Activated CD8-positive, alpha-beta memory T cell treated with anti-CD3 and anti-CD28 coated beads for 48 hours (primary cell): ENCODE measurements at places on chromosomes 11 and 22.

DNA sequence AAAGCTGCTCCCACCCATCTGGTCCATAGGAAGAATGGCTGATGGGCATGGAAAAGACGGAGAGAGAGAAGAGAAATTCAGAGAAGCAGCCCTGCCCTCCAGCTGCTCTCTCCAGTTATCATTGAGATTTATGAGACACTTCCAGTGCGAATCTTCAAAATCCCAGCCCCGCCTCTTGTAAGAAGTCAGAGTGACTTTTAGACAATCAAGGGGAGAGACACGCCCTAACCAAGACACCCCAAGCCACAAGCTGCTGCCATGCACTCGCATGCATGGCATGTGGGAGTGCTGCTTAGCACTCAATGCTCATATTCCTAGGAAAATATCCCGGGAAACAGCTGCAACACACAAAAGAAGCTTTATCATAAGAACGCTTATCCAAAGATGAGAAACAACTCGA, 110.6 kb upstream of the BID start:
- DNase-seq, result no peak

DNA sequence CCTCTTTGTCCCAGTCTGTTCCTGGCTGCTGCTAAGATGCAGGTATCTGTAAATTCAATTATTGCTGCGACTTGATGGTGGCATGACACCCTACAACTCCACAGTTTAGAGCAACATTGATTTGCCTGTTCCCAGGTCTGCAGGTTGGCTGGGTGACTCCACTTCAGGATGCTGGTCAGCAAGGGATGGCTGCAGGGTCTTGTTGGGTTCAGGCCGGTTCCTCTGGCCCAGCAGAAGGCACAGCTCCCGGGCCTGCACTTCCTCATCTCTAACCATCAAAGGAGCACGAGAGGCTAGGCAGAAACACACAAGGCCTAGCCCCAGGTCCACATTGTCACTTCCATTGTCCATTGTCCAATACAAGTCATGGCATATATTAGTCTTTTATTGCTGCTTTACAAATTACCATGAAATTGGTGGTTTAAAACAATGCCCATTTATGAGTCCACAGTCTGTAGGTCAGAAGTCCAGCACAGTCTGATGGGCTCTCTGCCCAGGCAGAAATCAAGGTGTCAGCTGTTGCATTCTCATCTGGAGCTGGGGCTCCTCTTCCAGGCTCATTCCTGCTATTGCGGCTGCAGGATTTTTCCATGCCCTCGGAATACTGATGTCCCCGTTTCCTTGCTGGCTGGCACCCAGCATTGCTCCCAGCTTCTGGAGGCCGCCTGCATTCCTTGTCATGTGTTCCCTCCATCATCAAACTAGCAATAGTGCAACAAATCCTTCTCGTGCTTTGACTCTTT, 96.6 kb upstream of the LMO1 start:
- no peak for DNase-seq

GRCh38 chr11:46345881-46346484, 1.3 kb upstream of the DGKZ start:
- no peak for DNase-seq

- DNase-seq, result no peak
Observed at GRCh38 chr11:126662035-126662790, 306.7 kb downstream of the ST3GAL4 start.

- DNase-seq, result no peak
Observed at GRCh38 chr22:38074181-38075104, 9.5 kb downstream of the SLC16A8 start.

- no peak for DNase-seq
Observed at GRCh38 chr22:49100773-49101172, 726.9 kb downstream of the BRD1 start.

DNA sequence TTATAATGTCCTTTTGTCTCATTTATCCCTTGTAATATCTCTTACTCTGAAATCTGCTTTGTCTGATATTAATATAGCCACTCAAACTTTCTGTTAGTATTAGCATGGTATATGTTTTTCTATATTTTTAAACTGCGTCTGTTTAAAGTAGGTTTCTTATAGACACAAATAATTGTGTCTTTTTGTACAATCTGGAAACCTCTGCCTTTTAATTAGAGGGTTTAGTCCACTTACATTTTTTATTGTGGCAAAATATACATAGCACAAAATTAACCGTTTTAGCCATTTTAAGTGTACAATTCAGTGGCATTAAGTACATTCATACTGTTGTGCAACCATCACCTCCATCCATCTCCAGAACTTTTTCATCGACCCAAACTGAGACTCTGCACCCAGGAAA, 28.6 kb downstream of the PARVG start:
- DNase-seq, result no peak

DNA sequence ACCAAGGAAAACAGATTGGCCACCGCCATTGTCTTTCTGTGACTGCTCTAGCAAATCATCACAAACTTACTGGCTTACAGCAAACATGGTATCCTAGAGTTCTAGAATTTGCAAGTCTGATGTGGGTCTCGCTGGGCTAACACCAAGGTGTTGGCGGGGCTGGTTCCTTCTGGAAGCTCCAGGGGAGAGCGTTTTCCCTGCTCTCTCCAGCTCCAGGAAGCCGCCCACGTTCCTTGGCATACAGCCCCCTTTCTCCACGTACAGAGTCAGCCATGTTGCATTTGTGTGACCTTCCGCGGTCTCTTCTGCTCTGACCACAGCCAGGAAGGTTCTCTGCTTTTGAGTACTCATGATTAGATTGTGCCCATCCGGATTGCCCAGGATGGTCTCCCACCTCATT, 27.5 kb downstream of the TBC1D22A start:
- DNase-seq, result no peak

GRCh38 chr11:38191101-38191500, 1593.1 kb upstream of the RAG2 start:
- DNase-seq, result no peak

DNA sequence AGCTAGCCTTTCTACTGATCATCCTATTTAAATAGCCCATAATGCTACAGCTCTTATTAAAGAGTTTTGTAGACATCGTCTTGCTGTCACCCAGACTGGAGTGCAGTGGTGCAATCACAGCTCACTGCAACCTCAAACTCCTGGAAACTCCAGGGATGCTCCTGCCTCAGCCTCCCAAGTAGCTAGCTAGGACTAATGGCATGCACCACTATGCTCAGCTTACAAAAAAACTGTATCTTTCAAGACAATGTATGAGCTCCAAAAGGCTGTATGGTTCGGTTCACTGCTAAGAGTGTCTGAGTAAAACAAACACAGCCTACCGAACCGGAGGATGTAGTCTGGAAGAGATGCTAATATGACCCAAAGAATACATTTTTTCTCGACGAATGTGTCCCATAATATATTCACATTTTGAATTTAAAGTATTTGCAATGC, 2.6 kb downstream of the TAF1D start:
- DNase-seq, result no peak

DNA sequence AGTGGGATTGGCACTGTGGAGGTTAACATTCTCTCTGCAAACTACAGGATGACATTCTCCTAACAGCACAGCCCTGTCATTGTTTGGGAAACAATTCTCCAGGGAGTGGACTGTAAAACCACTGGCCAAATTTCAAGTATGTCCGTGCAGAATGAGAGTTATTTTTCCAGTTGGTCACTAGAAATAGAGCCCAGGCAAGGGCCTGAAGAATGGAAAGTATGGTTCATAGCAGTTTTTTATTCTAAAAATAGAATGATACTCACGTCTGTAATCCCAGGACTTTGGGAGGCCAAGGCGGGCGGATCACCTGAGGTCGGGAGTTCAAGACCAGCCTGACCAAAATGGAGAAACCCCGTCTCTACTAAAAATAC, 39.0 kb upstream of the CD44 start:
- DNase-seq, result no peak

- peak; percentile 88 for DNase-seq
Observed at GRCh38 chr11:64225608-64226506, at the start of the genes NUDT22 and TRPT1. NUDT22 (plus strand) TSS chr11:64226274; CDS start chr11:64226653, 379 bp downstream. TRPT1 (minus strand) TSS chr11:64226186; CDS start chr11:64225860, 326 bp downstream.

DNA sequence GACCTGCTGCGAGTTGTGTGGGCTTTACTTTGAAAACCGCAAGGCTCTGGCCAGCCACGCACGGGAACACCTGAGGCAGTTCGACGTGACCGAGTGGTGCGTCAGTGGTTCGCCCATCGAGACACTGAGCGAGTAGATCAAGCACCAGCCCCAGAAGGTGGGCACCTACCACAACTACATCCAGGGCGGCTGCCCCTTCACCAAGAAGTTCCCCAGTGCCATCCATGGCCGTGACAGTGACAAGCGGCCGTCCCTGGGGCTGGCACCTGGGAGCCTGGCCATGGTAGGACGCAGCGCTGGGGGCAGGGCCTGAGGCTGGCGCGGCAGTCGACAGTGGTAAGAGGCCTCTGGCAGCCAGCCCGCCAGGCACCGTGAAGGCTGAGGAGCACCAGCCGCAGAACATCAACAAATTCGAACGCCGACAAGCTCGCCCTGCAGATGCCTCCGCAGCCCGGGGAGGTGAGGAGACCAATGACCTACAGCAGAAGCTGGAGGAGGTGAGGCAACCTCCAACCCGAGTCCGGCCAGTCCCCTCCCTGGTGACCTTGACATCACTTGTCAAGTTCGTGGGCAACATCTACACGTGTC, 545.2 kb upstream of the CCDC179 start:
- no peak for DNase-seq

GRCh38 chr11:14519597-14519916, 629 bp downstream of the PSMA1 start:
- DNase-seq, result no peak

- DNase-seq, result no peak
Observed at GRCh38 chr11:109526931-109527330, 104.9 kb downstream of the C11orf87 start.
